Heart left ventricle (tissue), 16 donors: ENCODE measurements at places on chromosomes 2 and 18. TPM values are rescaled to one million over a fixed set of nuclear protein-coding genes. Genes with fewer than 3 reads are reported as not detected.

GRCh38 chr18:30819619-30820018 lies 222.9 kb downstream of the DSC3 start:
- DNase-seq, result no peak

GRCh38 chr2:176642074-176642473 lies 372.8 kb downstream of the MTX2 start:
- no peak for DNase-seq

DNA sequence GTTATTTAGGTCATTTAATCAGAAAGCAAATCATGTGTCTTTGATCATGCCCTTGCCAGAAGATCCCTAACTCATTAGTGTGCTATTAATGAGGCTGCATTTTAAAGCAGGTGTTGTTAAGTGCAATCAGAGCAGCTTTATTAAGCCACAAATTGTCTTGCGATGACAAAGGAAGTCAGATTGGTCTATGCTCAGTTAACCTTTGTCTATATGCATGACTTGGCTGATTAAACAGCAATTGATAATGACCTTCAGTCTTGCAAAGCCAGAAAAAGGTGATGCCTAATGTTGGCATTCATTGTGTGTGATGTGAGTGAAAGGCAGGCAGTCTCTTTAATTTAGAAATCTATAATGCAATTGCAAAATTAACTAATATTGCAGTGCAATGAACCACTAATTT lies 166.9 kb downstream of the RND3 start:
- no peak for DNase-seq

DNA sequence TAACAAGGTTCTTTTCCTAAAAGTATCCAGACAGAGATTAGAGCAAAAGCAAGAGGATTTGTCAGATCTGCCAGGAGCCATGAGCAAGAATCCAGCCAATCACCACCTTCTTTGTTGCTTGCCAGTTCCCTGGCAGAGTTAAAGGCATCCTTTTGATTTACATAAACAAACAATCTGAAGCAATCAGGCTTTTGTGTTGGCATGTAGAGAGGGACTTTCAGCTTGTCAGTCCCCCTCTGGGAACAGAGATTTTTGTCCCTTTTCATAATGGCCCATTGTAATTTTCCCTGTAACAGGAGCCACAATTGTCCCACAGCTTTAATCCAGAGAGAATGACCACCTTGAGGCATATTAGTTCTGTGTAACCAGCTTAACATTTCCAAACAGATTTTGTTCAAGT lies at the start of gene ERMN:
ERMN (minus strand) TSS at position 39 of the 400 bp plus-strand sequence. CDS start 182 bp downstream, outside the sequence.
- no peak for DNase-seq

GRCh38 chr2:64404002-64404731 lies 49.8 kb upstream of the LGALSL start:
- DNase-seq, result peak; percentile 89

DNA sequence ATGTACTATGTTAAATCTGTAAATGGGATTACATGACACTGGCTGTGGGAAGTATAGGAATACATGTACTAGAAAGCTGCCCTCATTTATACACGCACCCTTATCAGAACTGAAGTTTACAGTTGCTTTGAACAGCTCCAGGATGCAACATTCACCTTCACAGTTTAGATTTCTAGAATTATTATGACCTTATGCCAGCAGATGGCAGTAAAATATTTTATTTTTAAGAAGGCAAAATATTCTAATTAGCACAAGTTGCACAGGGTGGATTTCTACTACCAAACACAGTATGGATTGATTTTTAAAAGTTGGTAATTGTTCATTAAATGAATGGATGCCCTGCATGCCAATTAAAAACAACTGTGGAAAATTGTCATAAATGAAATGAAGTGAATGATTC lies 670.4 kb downstream of the KCNJ3 start:
- DNase-seq, result no peak

DNA sequence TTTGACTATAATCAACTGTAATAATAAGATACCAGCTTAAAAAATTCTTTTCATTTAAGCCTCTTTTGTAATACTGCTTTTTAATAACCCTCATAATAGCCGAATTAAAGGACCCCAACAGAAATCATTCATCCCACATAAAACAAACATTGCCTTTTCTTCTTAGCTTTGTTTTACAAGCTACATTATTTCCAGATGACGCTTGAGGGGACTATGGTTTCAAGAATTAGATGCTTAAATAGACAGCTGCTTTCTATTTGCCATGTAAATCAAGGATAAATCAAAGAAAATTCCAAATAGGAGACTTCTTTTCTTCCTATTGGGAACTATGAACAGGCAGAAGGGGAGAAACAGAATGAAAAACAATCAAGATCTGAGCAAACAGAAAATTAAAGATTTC lies 200.7 kb upstream of the SMAD7 start:
- no peak for DNase-seq

GRCh38 chr2:33083699-33084387 lies 137.1 kb downstream of the LTBP1 start:
- no peak for DNase-seq

GRCh38 chr2:9463698-9464034 lies 10.7 kb upstream of the IAH1 start:
- no peak for DNase-seq

DNA sequence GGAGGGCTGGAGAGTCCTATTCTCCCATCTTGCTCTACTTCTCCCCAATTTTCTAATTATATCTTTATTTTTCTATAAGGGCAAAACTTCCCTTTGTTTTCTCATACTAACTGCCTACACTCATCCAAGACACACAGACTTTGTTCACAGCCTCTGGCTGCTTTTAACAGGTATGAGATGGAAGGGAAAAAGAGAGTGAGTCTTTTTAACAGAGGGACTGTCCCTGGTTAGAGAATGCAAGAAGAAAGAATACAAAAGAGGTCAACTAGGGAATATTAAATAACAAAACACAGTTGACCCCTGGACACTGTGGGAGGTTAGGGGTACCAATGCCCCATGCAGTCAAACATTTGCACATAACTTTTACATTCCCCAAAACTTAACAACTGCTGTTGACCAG lies 41.8 kb downstream of the SP100 start:
- no peak for DNase-seq

DNA sequence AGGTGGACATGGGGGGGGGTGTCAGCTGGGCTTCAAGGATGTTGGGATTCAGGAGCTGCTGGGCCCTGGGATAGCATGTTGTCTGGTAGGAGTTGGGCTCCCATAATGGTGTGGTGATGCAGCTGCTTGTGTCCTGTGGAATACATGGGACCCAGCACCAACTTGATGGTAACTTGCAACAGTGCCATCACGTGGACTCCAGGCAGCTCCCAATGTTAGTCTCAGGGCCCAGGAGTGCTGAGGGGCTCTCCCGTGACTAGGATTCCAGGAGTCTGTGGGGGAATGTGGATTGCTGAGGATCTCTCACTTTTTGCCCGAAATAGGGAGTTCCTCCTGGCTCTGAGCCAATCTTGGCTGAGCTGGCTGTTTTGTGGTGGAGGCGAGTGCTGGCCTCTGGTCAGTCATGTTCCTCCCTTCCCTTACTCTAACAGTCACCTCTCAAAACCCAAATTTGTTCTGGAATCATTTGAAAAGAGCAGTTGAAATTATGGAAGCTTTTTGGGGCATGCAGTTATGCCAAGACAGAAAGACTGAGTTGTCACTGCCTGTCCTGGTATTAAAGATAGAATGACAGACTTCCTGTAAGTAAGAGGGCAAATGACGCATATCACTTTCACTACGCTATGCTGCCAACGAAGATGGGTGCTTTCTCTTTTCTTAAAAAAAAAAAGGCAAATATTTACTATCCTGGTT lies 607.1 kb downstream of the ADCYAP1 start:
- no peak for DNase-seq

The THSD7B gene
- total RNA-seq, result 0.06 TPM

The TMEFF2 gene
- not detected for total RNA-seq
